ENCODE measurements at places on chromosomes 16 and 17. TPM values are rescaled to one million over a fixed set of nuclear protein-coding genes. Genes with fewer than 3 reads are reported as not detected.

DNA sequence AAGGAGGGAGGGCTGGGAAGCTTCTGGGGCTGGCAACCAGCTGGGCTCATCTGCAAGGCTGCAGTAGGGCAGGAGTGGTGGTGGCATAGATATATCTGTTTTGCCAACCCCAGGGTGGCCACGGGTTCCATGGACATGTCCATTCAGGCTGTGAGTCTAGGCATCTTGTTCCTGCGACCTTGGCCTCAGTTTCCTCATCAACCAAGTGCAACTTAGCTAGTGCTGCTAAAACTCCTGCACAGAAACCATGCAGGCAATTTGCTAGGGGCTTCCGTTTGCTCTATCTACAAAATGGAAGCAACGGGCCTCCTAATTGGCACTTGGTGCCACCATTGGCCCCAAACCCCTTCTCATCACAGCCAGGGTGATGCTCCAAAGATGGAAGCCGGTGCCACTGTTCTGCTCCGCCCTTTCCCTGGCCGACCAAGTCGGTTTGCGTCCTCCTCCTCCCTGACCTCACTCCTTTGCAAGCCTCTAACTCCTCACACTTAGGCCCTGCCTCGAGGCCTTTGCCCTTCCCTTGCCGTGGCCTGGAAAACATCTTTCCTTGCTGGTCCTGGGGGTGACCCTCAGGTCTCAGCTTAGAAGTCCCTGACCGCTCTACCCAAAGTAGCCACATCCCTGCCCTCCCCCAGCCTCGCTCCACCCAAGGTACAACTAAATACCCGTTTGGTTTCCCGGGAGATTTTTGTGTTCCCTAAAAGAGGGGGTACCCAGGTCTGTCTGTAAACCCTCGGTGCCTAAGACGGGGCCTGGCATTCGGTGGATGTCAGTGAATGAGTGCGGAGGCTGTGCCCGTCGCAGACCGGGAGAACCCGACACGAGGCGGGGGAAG, 1.2 kb downstream of the SREBF1 start:
- DNase-seq, result no peak

TPSAB1 gene
- not detected for total RNA-seq

GRCh38 chr16:63925221-63925620, 1196.6 kb downstream of the CDH11 start:
- DNase-seq, result no peak

DNA sequence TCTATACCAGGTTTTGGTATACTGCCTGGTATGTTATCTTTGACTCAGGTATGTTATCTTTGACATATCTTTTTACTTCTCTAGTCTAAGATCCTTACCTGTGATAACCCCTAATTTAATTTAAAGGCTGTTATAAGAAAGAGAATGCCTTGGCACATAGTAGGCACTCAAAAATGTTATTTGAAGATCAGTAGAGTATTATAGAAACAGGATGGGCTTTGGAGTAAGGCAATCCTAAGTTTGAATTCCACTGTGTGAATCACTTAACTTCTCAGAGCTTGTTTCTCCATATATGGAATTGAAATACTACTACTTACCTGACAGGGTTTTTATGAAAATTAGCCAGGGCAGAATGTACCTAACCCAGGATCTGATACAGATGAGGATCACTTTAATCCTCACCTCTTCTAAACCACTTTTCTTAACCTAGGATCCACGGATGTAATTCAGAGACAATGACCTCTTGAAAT, 1.2 kb downstream of the BRIP1 start:
- no peak for DNase-seq

MYH8 gene
- total RNA-seq, result not detected

DNA sequence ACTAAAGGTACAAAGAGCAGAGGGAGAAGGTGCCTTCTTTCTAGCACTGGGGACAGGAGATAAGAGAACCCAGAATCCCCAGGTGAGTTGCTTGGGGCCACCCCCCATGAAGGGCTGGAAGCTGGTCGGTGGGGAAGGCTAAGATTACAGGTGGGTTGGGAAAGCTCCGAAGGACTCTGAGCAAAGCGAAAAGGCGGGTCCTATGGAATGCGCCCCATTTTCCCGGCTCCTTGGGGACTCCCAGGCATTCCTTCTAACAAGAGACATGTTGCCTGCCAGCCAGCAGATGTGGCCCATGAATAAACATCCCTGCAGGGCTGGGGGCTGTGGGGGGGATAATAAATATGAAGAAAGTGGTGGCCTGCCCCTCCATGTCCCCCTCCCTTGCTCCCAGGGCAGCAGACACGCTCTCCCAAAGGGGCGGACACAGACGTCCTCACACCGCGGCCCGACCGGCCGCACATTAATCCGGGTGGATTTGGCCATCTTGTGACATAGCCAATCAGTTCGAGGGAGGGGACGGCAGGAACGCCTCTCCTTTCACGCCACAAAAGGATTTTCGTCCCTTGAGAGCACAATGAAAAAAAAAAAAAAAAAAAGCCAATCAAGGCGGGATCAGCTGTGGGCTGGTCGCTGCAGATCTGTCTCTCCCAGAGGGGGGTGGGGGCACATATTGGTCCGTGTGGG, 98.5 kb downstream of the SOX9 start:
- DNase-seq, result no peak

ANKFN1 gene
- total RNA-seq, result 0.52 TPM

DNA sequence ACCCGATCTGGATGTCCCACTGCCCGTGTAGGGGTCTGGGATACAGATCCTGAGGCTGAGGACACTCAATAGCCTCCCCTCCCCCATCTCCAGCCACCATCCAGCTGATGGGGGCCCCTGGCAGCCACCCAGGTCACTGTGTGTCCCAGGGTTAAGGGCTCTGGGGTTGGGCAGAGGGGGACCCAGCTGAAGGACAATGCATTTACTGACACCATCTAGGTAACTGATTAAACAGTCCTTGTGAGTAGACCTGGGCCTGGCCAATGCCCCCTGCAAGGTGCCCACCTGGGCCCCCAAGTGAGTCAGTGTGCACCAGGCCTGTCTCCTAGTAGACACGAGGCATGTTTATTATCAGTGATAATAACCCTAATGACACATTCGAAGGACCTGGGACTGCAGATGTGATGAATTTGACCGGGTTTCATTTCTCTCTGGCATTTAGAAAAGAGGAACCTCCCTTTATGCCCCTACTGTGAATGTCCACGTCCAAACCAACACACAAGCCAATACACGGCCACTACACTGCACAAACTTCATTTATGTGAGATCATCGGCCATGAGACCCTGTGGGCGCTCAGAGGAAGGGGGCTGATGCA, 261.9 kb upstream of the FOXF1 start:
- no peak for DNase-seq

DNA sequence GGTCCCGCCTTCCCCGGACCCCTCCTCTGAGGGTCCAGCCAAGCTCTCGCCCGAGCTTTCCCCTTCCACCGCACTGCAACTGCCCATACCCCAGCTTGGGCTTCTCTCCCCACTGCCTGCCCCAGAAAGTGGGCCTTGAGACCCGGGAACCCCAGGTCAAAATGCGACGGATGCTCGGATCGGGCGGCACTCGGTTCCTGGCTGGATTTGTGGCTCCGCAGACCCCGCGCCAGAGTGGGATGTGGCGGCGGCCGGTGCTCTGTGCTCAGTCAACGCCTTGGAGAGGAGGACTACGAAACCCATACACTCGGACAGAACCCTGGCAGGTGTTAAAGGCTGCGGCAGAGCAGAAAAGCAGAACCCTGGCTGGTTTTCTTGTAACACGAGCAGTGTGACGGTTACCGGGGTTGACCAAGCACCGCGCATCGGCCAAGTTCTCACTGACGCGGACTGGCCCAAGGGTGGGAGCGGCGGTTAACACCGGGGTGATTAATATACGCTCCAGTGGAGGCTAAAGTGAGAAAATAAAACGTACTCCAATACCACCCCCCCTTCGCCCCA, 885 bp upstream of the SLFN13 start:
- no peak for DNase-seq

CACNG3 gene
- not detected for total RNA-seq

- peak; percentile 17 for DNase-seq
Measured at GRCh38 chr16:27515874-27516353, 33.8 kb downstream of the GTF3C1 start.

TBC1D3H gene
- total RNA-seq, result not detected

GRCh38 chr17:77826132-77826873, 132.2 kb upstream of the TNRC6C start:
- no peak for DNase-seq

MYH2 gene
- total RNA-seq, result not detected

GRCh38 chr17:199806-200545, 18.5 kb upstream of the DOC2B start:
- no peak for DNase-seq

- DNase-seq, result no peak
Measured at GRCh38 chr17:72562615-72563188, 441.9 kb downstream of the SOX9 start.

NTN3 gene
- total RNA-seq, result 0.14 TPM

DNA sequence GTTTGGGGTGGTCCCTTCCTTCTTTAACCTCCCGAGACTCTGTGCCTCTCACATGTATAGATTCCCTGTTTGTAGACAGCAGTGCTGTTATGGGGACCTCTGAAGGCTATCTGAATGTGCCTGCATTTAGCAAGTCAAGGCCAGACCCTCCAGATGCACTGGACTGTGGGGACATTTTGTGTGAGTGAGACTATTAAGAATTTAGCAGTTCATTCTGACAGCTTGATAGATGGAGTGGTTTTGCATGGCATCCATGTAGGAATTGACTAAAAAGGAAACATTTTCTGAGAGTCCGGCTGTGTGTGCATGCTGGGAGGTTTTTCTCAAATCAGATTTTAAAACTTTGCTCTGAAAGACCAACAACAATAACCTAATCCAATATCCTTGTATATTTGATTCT, 226.3 kb downstream of the MSI2 start:
- no peak for DNase-seq

MEIOB gene
- total RNA-seq, result 2.5 TPM

SLC12A3 gene
- total RNA-seq, result not detected

- no peak for DNase-seq
Measured at GRCh38 chr16:3980253-3981111, 100.0 kb upstream of the CREBBP start.

PRSS36 gene
- total RNA-seq, result not detected

CRHR1 gene
- total RNA-seq, result not detected

- DNase-seq, result no peak
Measured at GRCh38 chr16:70750893-70751467, 50.0 kb downstream of the VAC14 start.

KRTAP2-2 gene
- total RNA-seq, result not detected

GRCh38 chr16:65196420-65197075, 74.7 kb upstream of the CDH11 start:
- no peak for DNase-seq

GPR142 gene
- not detected for total RNA-seq

KRTAP17-1 gene
- total RNA-seq, result not detected

ABHD15 gene
- 14.0 TPM for total RNA-seq

DNA sequence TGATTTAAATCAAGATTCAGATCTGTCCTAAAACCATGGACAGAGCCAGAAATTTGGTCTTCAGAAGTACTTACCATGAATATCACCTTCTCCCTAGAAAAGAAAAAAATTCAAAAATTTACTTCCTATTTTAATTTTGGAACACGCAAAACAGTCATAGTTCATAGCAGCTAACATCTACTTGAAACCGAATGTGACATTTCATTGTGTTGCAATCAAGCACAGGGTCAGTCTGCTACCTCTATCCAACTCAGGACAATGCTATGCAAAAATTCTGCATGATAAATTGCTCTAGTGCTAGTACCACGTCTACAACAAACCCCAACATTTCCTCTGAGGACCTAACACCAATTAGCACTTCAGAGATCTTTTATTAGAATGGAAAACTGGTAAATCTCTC, 7.7 kb downstream of the JPT1 start:
- DNase-seq, result no peak

DNA sequence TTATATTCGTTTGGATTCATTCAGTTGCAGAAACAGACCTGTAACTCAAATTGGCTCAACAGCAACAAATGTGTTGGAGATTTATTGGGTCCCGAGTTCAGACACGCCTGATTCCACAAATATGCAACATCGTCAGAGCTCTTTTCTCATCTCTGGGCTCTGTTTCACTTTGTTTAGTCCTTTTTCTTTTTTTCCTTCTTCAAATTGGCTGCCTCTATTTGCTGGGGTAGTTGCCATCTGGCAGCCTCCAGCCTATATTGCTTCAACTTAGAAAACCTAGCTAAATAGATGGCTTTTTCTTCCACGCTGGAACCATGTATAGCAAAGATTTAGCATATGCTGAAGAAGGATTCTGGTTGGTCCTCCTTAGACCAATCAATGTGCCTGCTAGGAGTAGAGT, 398.5 kb downstream of the RBFOX1 start:
- DNase-seq, result no peak

DNA sequence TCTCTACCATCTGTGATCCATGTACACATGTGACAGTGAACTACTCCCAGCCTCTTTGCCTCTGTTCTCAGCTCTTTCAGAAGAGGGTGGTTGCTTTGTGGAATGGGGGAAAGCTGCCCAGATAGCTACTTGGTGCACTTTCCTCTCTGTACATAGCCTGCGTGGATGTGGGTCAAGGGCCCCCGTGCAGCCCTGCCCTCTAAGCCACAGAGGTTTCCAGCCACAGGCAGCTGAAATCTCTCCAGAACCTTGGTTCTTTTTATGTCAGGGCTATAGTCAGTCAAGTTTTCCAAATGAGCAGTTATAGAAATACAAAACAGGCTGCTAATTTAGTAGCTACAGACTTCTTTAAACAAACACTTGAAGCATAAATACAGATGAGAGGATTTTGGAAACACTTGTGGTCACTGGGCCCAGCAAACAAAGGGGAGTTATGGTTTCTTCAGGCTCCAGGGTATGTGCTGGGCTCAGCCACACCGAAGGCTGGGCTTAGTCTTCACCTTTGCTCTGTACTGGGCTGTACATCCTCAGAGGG, 199.7 kb upstream of the ASIC2 start:
- no peak for DNase-seq

GRCh38 chr16:69319826-69320739, 8.9 kb downstream of the VPS4A start:
- no peak for DNase-seq

- no peak for DNase-seq
Measured at GRCh38 chr16:30139583-30140481, 16.8 kb upstream of the MAPK3 start.

- DNase-seq, result no peak
Measured at GRCh38 chr16:57616241-57616640, 12.2 kb upstream of the ADGRG1 start.

RPH3AL gene
- total RNA-seq, result 39.9 TPM

NHLRC4 gene
- total RNA-seq, result 0.35 TPM

DNA sequence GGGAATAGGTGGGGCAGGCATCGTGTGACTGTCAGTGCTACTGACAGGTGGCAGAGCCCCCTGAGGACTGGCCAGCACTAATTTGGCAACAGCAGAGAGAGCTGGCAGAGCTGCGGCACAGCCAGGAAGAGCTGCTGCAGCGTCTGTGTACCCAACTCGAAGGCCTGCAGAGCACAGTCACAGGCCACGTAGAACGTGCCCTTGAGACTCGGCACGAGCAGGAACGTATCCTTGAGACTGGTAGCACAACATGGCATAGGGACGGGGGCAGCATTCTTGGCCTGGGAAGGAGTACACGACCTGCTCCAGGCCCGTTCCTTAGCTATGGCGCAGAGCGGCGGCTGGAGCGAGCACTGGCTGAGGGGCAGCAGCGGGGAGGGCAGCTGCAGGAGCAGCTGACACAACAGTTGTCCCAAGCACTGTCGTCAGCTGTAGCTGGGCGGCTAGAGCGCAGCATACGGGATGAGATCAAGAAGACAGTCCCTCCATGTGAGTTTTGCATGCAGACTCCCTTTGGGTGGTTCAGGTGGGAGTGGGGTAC, 3.0 kb upstream of the NRN1L start:
- no peak for DNase-seq
